Inflammatory macrophage treated with lipopolysaccharide for 1 hour (primary cell): ENCODE measurements at places on chromosomes 12 and 14.

DNA sequence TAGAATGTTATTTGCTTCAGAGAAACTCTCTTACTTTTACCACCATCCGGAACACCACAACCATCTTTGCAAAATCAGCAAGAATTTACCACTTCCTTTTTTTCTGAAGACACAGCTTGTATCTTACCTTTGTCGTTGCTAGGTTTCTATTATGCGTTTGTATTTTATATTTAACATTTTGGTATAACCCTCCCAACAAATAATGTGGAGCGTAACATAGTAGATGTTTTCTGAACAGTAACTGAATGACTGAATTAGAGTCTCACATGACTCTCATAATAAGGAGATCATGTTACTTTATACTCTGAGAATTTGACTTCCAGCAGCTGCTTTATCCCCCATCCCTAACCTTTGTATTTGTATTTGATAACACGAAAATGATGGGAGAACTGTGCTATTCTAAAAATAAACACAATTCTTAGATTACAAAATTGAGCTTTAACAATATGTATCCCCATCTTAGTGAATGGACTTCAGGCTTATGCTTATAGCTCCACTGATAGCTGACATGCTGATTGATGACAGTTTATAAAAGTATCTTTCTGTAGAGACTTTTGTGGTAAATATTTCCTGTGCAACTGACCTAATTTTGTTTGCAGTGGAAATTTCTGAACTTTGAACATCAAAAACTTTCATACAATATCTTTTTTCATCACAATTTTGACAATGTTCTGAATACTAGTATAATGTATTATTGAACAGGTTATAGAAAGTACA is 7.9 kb upstream of the KLRB1 start:
- DNase-seq = no peak

DNA sequence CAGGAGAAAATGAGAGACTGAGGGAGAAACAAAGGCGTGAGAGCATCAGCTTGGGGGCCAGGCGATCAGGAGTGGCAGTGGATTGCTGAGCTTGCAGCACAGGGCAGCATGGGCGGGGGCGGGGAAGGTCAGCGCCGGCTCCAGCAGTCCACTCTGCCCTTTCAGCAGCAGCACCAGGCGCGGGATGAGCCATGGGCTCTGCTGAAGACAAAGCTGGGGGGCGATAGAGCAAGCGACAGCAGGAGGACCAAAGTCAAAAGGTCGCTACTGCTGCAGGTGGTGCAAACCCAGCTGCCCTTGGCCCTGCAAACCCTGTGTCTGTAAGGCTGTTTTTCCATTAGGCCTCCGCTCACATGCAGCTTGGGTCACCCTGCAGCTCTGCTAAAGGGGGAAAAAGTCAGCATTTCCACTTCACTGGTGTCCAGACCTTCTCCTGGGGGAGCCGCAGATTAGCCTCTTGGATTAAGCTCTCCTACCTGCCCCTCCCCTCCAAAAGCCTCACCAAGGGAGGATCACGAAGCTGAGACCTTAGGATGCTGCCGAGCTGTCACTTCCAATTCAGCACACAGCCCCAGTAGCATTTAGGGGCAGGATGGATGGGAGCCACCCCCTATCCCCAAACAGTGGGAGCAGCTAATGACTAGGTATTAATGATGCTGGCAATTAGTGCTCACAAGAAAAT is 204.8 kb downstream of the DPF3 start:
- no peak for DNase-seq

- DNase-seq = no peak
Observed at GRCh38 chr12:3791256-3791874, 38.5 kb upstream of the CRACR2A start.

- DNase-seq = no peak
Observed at GRCh38 chr12:46043972-46044520, 53.7 kb upstream of the SCAF11 start.

- peak; percentile 10 for DNase-seq
Observed at GRCh38 chr12:123106640-123107359, 44.1 kb downstream of the PITPNM2 start.
